ENCODE measurements at places on chromosomes 1 and 21.
A peak's percentile ranks its signal among the peaks of the same experiment; 100 is the strongest.

- no peak for DNase-seq
- no peaks in the 10 kb centered on the region for H3K27me3 ChIP-seq
- no peak overlapping the region for H3K4me3 ChIP-seq
- no peaks in the 10 kb centered on the region for H3K4me1 ChIP-seq
- H3K36me3 ChIP-seq = no peaks in the 10 kb centered on the region
Observed at GRCh38 chr1:65393928-65394327, 26.5 kb upstream of the LEPR start.

- no peaks in the 10 kb centered on the region for H3K36me3 ChIP-seq
- peak; percentile 89 for DNase-seq
- no peak overlapping the region for H3K27ac ChIP-seq
- H3K27me3 ChIP-seq = no peaks in the 10 kb centered on the region
- H3K4me1 ChIP-seq = 0 out of 2 replicates have a peak, but pooled peaks cover 2% of the 10 kb centered on the region
Observed at GRCh38 chr1:91774520-91775203, 111.3 kb downstream of the TGFBR3 start.

GRCh38 chr1:117782056-117782455 lies 147.4 kb downstream of the GDAP2 start:
- H3K27me3 ChIP-seq = no peaks in the 10 kb centered on the region
- H3K27ac ChIP-seq = no peak overlapping the region
- DNase-seq = no peak
- H3K4me3 ChIP-seq = no peak overlapping the region
- peaks cover 3% of the 10 kb centered on the region for H3K4me1 ChIP-seq

- H3K27me3 ChIP-seq = no peaks in the 10 kb centered on the region
- no peaks in the 10 kb centered on the region for H3K36me3 ChIP-seq
- no peak overlapping the region for H3K4me3 ChIP-seq
- DNase-seq = no peak
Observed at GRCh38 chr1:47021070-47021469, 2.4 kb upstream of the CYP4X1 start.

DNA sequence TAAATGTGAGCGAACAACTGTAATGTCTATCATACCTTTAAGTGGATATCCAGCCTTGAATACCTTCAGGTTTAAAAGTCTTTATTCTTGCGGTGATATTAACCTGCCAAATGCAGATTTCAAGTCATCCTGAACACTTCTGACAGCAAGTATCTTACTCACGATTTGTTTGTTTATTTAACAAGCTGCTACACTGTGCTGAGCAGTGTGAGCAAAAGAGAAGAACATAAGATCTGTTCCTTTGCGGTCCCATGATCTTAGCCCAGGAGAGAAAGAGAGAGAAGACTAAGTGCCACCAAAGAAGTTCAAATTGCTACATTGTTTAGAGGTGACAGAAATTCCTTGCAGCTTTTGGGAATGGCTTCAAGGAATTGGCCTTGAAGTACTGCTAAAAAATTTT lies 9.5 kb upstream of the IL24 start:
- H3K27me3 ChIP-seq = no peaks in the 10 kb centered on the region
- peak; percentile 64 for DNase-seq
- no peak overlapping the region for H3K4me3 ChIP-seq
- peaks cover 25% of the 10 kb centered on the region for H3K4me1 ChIP-seq

DNA sequence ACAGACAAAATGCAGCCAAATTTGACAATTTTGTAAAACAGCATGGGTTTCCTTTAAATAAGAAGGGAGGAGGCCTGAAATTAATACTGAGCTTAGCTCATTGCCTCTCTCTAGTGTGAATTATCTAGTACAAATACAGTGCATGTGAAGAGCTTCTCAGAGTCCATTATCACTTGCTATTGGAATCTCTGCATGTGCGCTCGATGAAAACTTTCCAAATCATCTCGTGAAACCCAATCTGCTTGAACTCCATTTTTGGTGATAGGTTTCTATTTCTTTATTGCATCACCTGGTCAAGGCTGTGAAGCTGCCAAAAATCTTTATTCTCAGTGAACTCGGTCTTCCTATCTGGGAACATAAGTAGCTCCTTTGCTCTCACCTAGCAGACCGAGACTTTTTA lies 49.5 kb upstream of the LYPLAL1 start:
- no peaks in the 10 kb centered on the region for H3K27me3 ChIP-seq
- no peak overlapping the region for H3K27ac ChIP-seq
- DNase-seq = no peak
- H3K4me3 ChIP-seq = no peak overlapping the region
- no peaks in the 10 kb centered on the region for H3K36me3 ChIP-seq
- peaks cover 4% of the 10 kb centered on the region for H3K4me1 ChIP-seq

DNA sequence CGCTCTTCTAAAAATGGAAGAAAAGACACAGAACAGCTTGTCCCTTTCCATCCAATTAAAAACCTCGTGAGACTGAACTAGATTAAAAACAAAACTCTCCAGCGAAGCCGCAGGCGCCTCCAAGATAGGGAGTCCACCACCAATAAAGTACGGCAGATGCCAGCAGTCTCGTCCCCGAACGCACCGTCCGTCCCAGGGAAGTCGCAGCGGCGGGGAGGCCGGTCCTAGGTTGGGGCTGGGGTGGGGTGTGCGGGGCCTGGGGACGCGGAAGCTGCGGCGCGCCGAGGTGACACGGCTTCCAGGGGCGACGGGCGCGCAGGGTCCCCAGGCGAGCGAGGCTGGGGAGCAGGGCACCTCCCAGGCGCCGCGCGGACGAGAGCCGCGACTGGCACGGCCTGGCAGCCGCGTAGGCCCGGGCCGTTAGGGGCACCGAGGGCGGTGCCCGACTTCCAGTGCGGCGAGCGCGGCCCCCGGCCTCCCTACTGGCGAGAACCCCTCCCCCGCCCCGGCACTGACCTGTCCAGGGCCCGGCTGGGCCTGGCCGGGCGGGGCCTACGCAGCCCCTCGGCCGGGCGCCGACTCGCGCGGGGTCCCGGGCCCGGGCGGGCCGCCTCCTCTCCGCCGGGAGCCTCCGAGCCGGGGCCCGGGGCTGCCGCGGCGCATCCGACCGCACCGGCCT lies 28.3 kb upstream of the A3GALT2 start:
- peaks cover 8% of the 10 kb centered on the region for H3K36me3 ChIP-seq
- H3K27me3 ChIP-seq = no peaks in the 10 kb centered on the region
- peaks cover 13% of the 10 kb centered on the region for H3K4me1 ChIP-seq
- no peak for DNase-seq
- H3K4me3 ChIP-seq = peak overlapping the region; percentile 98
- peak overlapping the region; percentile 95 for H3K27ac ChIP-seq

- H3K4me1 ChIP-seq = no peaks in the 10 kb centered on the region
- no peak for DNase-seq
- H3K27ac ChIP-seq = no peak overlapping the region
- no peaks in the 10 kb centered on the region for H3K36me3 ChIP-seq
Observed at GRCh38 chr1:29583727-29584126, 347.4 kb downstream of the PTPRU start.

GRCh38 chr1:220430586-220430985 lies 97.3 kb upstream of the MARK1 start:
- H3K4me3 ChIP-seq = no peak overlapping the region
- H3K4me1 ChIP-seq = no peaks in the 10 kb centered on the region
- no peaks in the 10 kb centered on the region for H3K36me3 ChIP-seq
- H3K27me3 ChIP-seq = no peaks in the 10 kb centered on the region

- no peak for DNase-seq
- no peak overlapping the region for H3K4me3 ChIP-seq
- no peak overlapping the region for H3K27ac ChIP-seq
- peaks cover 25% of the 10 kb centered on the region for H3K27me3 ChIP-seq
- no peaks in the 10 kb centered on the region for H3K4me1 ChIP-seq
- H3K36me3 ChIP-seq = no peaks in the 10 kb centered on the region
Observed at GRCh38 chr1:27058966-27059669, 46.5 kb upstream of the TENT5B start.
